ENCODE measurements at places on chromosomes 4 and X.

GRCh38 chrX:64394874-64395567, at the start of gene MTMR8:
TSS of gene MTMR8 (minus strand) at chrX:64395452. CDS start at chrX:64395363, 89 bp downstream.
- no peak for DNase-seq

DNA sequence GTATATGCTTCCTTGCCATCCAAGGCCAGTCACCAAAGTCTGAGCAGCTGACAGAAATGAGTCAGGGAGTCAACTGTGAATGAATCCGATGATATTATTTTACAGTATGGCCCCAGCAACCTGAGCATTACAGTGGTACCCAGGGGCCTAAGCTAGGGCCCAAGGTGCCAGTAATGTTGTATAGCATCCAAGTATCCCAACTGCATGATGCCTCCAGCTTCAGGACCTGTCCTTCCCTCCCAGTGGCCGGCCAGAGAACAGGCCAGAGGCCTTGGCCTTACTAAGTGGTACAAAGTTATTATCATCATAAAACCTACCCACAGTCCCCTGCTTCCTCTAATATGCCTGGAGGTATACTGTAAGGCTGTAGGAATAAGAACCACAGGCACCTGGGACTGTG, 79.9 kb downstream of the RFC1 start:
- no peak for DNase-seq

GRCh38 chr4:10413177-10413576, 44.0 kb downstream of the ZNF518B start:
- DNase-seq = no peak

- DNase-seq = peak; percentile 4
Measured at GRCh38 chr4:16794816-16795445, 103.5 kb downstream of the LDB2 start.

GRCh38 chrX:8319359-8319758, 145.3 kb upstream of the VCX3B start:
- DNase-seq = no peak

GRCh38 chr4:108292229-108292628, 123.5 kb upstream of the LEF1 start:
- DNase-seq = no peak

GRCh38 chrX:55006827-55007621, 6.9 kb downstream of the APEX2 start:
- no peak for DNase-seq

- no peak for DNase-seq
Measured at GRCh38 chr4:8939840-8940742, 68.5 kb upstream of the HMX1 start.

GRCh38 chr4:14529653-14530052, 472.6 kb upstream of the CPEB2 start:
- DNase-seq = no peak

GRCh38 chr4:14178421-14178820, 550.9 kb upstream of the BOD1L1 start:
- no peak for DNase-seq

GRCh38 chr4:35604252-35604651, 640.1 kb downstream of the ARAP2 start:
- no peak for DNase-seq

DNA sequence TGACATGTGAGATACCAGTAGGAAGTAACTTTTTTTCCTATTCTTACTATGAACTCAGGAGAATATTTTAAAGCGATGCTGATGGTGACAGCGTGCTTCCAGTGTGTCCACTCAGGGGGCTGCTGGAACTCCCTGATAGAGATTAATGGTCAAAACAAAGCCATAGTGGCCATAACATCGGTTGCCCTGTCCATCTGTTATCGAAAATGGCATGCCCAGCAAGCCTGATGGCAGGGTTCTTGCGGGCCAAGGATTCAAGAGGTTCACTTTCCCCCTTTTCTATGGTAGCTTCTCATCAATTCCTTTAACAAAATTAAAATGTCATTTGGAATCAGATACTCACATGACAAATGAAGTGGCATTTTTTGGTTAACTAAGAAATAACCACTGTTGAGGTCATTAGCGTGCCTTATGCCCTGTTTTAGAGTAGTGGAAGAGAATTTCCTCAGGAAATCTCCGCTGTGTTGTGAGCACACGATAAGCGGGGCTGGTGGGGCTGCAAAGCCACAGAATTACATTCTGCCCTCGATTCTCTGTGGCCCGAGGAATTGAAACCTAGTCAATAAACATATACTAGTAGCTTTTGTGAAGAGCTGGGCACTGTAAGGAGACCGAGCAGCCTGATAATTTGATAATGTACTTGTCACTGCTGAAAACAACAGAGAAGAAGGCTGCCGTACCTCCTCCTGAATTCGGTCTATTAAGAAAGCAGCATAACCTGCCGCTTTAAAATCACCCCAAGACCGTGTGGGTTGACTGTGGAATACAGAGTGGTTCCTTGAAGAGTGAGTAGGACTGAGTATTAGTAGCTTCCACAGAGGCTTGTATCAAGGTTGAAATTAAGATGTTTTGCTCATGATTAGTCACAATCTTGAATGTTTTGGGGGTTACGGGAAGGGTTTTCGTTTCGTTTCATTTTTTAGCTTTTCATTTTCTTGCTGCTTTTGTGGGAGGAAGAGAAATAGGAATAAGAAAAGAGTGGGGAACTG, 46.7 kb downstream of the PTCHD1 start:
- DNase-seq = no peak

DNA sequence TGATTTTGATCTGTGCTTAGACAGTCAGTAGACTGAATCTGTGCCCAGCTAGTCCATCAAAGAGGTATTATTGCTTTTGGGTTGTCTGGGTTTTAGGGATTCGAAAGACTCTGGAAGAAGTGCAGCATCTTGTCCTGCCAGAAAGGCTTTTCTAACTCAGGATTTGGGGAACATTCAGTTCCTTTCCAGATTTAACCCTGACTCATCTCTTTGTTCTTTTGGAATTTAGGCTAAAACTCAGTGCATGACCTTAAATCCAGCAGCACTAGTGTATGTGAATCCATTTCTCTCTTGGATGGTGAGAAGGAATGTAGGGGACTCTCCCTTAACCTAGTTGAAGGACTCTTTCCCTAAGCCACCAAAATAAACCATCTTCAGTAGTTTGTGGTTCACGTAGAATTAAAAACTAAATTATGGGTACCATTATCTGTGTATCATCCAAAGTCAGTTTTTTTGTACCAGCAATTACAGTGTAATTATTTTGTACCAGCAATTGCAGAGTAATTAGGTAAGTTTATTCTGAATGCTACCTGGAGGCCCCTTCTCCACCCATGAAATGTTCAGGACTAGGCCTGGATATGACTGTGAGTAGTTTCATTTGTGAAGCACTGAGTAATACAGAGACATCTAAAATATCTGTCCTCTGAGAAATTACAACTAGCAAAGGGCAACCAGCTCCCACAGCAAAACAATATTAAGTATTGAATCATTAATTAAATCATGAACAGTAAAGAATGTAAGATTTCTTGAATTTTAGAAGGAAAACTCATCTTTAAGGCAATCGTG, 384.0 kb downstream of the TMA16 start:
- DNase-seq = no peak

DNA sequence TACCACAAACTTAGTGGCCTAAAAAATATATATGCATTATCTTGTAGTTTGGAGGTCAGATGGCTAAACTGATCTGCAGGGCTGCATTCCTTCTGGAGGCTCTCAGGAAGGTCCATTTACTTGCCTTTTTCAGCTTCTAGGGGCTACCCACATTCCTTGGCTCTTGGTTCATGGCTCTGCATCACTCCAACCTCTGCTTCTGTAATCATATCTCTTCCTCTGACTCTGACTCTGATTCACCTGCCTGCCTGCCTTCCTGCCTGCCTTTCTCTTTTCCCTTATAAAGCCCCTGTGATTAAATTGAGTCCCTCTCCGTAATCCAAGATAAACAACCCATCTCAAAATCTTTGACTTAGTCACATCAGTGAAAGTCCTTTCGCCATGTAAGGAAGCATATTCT, 25.0 kb upstream of the FRMPD4 start:
- no peak for DNase-seq

- DNase-seq = no peak
Measured at GRCh38 chrX:79482686-79483085, 115.6 kb upstream of the ITM2A start.

- no peak for DNase-seq
Measured at GRCh38 chr4:48602763-48603162, 112.7 kb downstream of the ZAR1 start.

GRCh38 chrX:80578517-80579105, 158.4 kb downstream of the TENT5D start:
- DNase-seq = peak; percentile 3

DNA sequence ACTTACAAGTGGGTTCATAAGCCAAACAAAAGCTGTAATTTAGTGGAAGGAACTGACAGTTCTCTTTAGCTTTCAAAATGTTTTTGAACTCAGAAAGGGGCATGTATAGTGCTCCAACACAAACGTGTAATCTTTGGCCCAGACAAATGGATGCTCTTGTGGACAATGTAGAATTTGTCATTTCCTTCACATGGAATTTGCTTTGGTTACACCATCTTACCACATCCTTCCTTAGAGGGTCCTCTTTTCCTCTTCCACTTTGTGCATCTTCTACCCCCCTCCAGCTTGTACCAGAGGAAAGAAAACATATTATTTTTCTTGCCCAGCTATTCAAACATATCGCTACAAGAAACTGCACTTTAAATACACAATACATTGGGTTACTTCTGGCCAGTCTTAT, 42.4 kb downstream of the MEPE start:
- no peak for DNase-seq

- DNase-seq = no peak
Measured at GRCh38 chr4:147645099-147645498, 27.9 kb downstream of the TMEM184C start.

GRCh38 chrX:141279476-141279875, 37.2 kb upstream of the SPANXC start:
- DNase-seq = no peak

GRCh38 chr4:165709973-165710526, 163.0 kb upstream of the TLL1 start:
- DNase-seq = no peak

GRCh38 chr4:76980261-76980660, 30.7 kb downstream of the SEPTIN11 start:
- no peak for DNase-seq

- peak; percentile 26 for DNase-seq
Measured at GRCh38 chr4:158810487-158811215, 41.8 kb downstream of the FNIP2 start.

DNA sequence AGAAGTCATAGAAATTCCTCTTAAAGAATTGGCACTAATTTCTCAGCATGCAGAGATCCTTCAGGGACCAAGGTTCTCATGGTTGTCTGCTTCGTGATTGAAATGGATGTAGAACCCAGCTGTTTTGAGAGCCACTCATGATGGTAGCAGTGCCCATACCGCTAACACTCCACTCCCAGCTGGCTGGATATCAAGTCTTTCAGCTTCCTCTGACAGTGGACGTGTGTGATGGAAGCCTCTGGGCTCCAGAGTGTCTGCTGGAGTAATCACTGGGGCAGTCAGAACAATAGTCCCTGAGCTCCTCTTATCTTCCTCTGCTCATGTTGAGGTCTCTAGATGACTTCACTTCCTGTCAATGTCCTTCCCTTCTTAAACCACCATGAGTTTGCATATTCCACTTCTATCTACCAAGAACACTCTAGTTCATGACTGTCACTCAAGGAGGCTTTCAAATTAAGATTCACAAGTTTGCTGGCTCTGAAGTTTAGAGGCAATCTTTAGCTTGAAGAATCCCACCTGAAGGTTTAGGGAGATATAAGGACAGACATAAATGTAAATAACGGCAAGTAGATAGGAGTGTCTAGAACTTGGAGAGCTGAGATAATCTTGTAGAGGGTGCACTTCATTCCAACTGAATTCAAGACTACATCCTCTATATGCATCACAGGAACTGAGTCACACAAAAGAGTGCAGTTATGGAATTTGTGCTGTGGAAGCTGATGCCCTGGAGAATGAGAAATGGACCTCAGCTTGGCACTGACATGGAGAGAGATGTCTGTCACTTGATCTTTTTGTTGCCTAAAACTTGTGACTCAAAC, 64.5 kb upstream of the WDR1 start:
- no peak for DNase-seq

- no peak for DNase-seq
Measured at GRCh38 chrX:39905538-39905891, 192.2 kb downstream of the BCOR start.

- no peak for DNase-seq
Measured at GRCh38 chr4:85522277-85522676, 47.3 kb downstream of the ARHGAP24 start.

DNA sequence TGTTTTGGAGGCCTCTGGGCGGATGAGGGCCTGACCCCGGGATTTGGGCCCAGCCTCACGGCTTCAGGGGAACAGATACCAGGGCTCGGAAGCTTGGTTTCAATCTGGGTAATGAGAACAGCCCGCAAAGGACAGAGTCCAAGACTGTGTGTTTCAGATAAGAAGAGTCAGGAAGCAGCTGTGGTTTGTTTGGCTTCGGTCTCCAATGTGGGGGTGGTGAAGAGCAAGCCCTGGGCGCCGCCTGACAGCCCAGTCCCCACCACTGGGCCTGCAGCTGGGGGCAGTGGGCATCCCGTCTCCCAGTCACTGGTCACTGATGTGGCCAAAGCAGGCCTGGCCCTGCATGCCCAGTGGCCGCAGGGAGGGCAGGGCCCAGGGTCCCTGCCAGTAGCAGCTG, 9.1 kb downstream of the WFS1 start:
- no peak for DNase-seq

DNA sequence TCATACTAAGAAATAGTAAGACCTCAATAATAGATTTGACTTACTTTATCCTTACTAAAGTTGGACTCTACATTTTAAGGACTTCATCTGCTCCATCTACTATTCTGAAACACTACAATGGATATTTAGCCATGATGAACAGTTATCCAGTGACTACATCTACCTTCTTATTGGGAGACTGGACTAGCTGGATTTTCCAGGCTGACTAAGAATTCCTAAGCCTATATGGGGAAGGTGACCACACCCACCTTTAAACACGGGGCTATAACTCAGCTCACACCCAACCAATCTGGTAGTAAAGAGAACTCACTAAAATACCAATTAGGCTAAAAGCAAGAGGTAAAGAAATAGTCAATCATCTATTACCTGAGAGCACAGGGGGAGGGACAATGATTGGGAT, 1438.4 kb downstream of the TECRL start:
- DNase-seq = no peak

DNA sequence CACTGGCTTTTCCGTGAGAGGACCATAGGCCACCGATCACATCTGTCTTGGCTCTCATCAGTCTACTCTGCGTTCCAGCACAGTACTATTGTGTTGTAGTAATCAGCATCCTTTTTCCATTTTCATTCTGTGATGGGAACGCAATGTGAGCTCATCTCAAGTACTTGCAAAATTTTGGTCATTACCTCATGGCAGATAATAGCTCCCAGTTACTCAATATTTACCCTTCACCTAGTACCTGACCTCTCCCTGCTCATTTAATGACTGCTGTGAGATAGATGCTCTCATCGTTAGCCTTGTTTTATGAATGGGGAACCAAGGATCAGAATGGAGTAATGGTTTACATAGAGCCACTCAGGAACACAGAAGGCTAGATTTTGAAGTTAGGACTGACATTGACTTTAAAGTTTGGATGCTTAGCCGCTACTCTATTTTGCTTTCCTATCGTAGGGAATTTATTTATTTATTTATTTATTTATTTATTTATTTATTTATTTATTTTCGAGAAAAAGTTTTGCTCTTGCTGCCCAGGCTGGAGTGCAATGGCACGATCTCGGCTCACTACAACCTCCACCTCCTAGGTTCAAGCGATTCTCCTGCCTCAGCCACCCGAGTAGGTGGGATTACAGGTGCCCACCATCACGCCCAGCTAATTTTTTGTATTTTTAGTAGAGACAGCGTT, 6.5 kb upstream of the GPR101 start:
- DNase-seq = no peak

GRCh38 chr4:169103966-169104412, 93.9 kb upstream of the CBR4 start:
- peak; percentile 33 for DNase-seq
